ENCODE measurements at places on chromosomes 2 and 18.

GRCh38 chr2:60469536-60470317 is 83.7 kb downstream of the BCL11A start:
- DNase-seq: no peak

GRCh38 chr2:12990523-12990922 is 273.8 kb downstream of the TRIB2 start:
- DNase-seq: no peak

DNA sequence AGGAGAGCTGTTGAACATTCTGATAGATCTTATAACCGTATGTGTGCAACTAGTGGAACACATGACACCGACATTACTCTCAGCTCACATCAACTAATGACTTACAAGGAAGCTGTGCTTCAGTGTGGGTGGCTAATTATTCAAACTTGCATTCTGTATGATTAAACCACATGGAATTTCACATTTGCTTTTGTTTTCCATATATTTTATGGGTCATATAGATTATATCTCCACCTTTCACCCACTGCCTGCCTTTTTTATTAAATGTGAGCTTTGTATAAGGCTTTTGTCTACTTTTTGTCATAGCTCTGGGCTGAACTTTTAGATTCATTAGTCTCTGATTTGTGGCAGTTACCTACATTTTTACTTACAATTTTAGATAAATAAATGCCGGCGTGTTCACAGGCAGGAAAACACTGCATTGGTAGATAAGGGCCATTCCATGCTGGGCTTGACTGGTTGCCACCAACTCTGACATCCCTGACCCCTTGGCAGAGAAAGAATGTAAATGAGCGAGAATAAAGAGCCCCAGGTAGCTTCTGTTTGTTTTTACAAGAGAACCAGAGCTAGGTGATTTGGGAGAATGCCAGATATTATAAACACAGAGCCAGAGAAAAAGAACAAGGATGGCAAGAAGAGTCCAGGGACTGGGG is 35.7 kb downstream of the LYPD6 start:
- DNase-seq: no peak

DNA sequence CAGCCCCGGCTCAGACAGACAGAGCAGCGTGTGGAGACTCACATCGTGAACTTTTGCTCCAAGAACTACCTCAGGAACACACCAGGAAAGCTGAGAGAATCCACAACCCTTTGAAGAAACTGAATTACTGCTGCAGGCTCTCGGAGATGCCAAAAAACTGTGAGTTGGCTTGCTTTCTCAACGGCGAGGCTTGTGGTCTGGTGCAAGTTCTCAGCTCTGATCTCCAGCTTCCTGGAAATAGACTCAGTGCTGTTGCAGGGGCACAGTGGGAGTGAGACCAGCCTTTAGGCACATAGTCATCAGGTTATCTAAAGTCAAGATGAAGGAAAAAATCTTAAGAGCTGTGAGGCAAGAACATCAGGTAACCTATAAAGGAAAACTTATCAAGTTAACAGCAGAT is 273.7 kb upstream of the LRATD1 start:
- DNase-seq: no peak

DNA sequence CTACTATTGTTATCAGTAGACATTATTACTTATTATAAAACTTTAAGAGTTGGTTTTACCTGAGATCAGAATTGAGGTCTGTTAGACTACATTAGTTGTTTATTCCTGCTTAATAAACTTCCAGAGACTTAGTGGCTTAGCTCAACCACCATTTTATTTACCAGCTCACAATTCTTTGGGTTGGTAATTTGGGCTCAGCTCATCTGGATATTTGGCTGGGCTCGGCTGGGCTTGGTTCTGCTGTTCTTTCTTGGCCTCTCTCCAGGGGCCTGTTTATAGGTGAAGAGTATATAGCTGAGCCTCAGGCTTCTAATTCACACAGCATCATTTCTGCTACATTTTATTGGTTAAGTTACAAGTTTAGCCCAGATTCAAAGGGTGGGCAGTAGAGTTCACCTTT is 67.9 kb downstream of the CCDC138 start:
- DNase-seq: no peak

- no peak for DNase-seq
Measured at GRCh38 chr2:240947607-240948006, 41.5 kb downstream of the CROCC2 start.

- no peak for DNase-seq
Measured at GRCh38 chr18:46727177-46727576, 29.7 kb downstream of the ST8SIA5 start.

GRCh38 chr2:17604050-17604449 is 63.6 kb downstream of the VSNL1 start:
- DNase-seq: no peak

GRCh38 chr2:146481629-146482028 is 1363.2 kb upstream of the ACVR2A start:
- DNase-seq: no peak

DNA sequence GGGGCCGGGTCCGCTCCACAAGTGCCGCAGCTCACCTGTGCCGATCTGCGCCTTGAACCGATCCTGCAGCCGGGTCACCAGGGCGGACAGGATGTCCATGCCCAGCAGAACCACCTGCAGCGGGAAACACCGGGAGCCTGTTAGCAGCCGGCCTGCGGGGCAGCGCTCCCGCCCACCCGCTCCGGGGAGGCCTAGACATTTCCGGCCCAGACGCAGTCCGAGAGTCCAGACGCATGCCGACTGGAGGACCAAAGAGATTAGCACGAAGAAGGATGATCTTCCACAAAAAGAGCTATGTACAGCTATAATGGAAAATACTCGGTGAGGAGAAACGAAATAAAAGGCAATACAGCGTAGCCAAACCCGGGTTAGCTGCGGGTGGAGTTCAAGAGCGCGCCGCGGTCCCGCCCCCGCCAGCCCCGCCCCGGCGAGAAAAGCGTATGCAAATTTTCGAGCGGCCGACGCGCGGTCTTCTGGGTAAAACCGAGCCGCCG is 421 bp upstream of the RNU4ATAC start:
- peak; percentile 81 for DNase-seq

- DNase-seq: no peak
Measured at GRCh38 chr2:54981385-54981784, 68.9 kb downstream of the RTN4 start.

GRCh38 chr18:40031435-40031834 is 1923.6 kb upstream of the PIK3C3 start:
- DNase-seq: no peak

All from activated T-cell treated with anti-CD3 and anti-CD28 coated beads for 48 hours (primary cell).